ENCODE measurements at places on chromosomes 3 and 15.

DNA sequence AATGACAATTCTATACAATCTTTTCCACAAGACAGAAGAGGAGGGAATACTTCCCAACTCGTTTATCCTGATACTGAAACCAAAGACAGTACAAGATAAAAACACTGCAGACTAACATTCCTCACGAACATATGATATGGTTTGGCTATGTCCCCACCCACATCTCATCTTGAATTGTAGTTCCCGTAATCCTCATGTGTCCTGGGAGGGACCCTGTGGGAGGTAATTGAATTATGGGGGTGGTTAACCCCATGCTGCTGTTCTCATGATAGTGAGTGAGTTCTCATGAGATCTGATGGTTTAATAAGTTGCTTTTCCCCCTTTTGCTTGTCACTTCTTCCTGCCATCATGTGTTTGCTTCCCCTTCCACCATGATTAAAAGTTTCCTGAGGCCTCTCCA lies 83.9 kb upstream of the PROK2 start:
- DNase-seq = no peak

GRCh38 chr3:35505772-35506171 lies 133.6 kb upstream of the ARPP21 start:
- no peak for DNase-seq

GRCh38 chr3:41018855-41019254 lies 180.4 kb upstream of the CTNNB1 start:
- DNase-seq = no peak

- DNase-seq = no peak
Measured at GRCh38 chr15:69767191-69767590, 314.6 kb downstream of the RPLP1 start.
